ENCODE measurements at places on chromosomes 4 and X. TPM values are rescaled to one million over a fixed set of nuclear protein-coding genes. Genes with fewer than 3 reads are reported as not detected.

GAB3 gene
- 0.85 TPM for total RNA-seq

AWAT2 gene
- not detected for total RNA-seq

PWWP3B gene
- not detected for total RNA-seq

ERVMER34-1 gene
- total RNA-seq: 0.37 TPM

OPHN1 gene
- total RNA-seq: 2.8 TPM

Measured in A549 treated with GW870086 at 1 μM for 4 hours (cell line).